Stimulated activated CD4-positive, alpha-beta T cell treated with anti-CD3 and anti-CD28 coated beads, Interleukin-15, amount 100 ng/mL, for 1 hour (primary cell): ENCODE measurements at places on chromosomes 2 and 18.

- DNase-seq: no peak
Observed at GRCh38 chr2:24828238-24828996, 35.2 kb downstream of the CENPO start.

- DNase-seq: no peak
Observed at GRCh38 chr18:70142001-70142400, 63.5 kb downstream of the RTTN start.

GRCh38 chr2:102284611-102285010 lies 26.8 kb upstream of the IL1RL1 start:
- no peak for DNase-seq

GRCh38 chr2:126586317-126586716 lies 69.6 kb upstream of the GYPC start:
- no peak for DNase-seq

- no peak for DNase-seq
Observed at GRCh38 chr18:1103537-1103936, 198.9 kb downstream of the ADCYAP1 start.

- no peak for DNase-seq
Observed at GRCh38 chr18:56565046-56565445, 73.3 kb downstream of the TXNL1 start.

DNA sequence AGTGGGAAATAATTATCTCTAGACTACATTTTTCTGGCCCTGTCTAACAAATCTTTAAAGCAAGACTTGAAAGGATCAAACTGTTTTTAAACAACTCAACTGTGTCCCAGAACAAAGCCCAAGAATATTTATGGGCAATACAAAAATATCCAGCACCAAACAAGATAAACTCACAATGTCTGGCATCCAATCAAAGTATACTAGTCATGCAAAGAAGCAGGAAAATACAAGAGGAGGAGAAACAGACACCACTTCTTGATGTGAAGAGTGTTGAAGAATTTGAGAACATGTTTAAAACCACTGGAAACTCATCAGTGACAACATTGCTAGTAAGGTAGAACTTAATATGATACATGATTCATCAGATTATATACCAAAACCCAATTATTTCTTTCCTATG lies 66.1 kb upstream of the CDC42EP3 start:
- DNase-seq: no peak

GRCh38 chr2:188808947-188809355 lies 165.2 kb upstream of the COL3A1 start:
- DNase-seq: no peak

DNA sequence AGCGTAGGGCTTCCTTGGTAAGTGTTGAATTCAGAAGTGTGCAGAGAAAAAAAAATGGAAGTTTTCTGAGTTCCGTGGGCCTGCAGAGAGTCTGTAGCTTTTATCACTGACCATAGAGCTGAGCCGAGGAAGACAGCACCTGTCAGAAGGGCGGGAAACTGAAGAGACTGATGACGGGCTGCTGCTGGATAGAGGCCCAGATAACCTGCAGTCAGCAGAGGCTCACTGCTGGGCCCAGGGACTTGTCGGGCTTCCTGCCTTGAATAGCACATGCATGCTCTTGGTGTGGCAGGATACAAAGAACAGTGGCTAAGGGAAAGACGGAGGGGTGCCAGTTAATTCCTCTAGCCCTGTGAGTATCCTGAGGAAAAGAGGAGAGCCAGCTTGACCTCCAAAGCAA lies 166.4 kb downstream of the MGAT5 start:
- no peak for DNase-seq

- DNase-seq: no peak
Observed at GRCh38 chr18:24600076-24600654, 139.7 kb downstream of the HRH4 start.

DNA sequence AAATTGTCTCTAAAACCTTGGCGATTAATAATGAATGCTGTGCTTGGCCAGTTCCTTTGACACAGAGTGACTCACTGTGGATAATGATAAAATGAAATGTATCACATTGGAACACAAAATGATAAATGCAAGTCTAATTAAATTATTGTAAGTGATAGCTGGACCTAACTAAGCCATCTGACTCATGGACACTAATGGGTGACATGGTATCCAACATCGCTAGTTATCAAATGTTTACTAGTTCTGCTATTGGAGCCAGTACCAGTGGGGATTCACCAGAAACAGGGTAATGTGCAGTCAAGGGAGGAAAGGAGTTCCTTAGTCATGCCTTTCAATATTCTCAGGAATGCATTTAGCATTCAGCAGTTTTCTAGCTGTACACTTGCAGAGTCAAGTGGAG lies 736.3 kb upstream of the ACVR2A start:
- DNase-seq: no peak

DNA sequence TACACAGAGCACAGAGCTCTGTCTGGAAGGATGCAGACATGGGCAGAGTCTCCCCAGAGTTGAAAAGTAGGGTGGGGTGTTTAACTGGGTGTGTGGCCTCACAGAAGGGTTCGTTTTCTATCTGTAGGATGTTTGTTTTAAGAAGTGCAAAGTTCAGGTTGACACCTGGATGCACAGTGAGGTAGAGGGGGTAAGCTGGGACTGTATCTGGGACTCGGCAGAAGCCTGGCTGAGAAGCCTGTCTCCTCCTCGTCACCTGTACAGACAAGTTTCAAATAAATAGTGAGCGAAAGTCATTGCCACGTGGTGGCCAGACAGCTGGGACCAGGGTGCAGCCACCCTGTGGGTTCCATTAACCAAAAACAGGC lies 145.9 kb downstream of the KLHL29 start:
- no peak for DNase-seq

- DNase-seq: no peak
Observed at GRCh38 chr2:226875438-226876225, 39.8 kb downstream of the RHBDD1 start.

DNA sequence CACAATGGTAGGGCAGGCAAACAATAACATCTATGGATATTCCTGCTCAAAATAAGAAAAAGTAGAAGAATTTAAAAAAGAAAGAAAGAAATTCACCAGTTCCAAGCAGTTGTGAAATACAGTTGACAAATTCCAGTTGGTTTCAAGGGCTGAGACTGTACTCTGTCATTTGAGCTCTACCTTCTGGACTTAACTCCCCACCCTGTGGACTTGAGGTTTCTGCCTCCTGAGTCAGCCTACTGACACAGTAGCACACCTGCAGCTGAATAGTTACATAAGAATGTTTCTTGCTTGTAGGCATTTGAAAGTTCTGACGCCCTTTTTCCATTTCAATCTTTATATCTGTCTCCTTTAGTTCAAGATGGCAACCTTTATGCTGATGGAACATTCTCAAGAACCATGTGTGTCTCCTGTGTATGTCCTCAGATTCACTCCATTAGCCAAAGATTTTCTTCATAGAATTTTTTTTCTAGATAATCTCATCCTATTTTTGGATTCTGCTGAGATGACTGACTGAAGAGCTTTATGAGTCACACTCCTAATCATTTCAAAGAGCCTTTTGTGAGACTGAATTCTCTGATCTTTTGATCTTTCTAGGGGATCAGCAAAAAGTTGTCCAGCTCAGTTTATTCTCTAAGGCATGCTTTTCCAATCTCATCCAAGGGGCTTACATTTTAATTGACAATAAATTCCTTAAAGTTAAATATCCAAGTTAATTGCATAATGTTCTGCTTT lies 19.1 kb downstream of the NETO1 start:
- no peak for DNase-seq

GRCh38 chr18:54843314-54843713 lies 15.0 kb downstream of the RAB27B start:
- no peak for DNase-seq

DNA sequence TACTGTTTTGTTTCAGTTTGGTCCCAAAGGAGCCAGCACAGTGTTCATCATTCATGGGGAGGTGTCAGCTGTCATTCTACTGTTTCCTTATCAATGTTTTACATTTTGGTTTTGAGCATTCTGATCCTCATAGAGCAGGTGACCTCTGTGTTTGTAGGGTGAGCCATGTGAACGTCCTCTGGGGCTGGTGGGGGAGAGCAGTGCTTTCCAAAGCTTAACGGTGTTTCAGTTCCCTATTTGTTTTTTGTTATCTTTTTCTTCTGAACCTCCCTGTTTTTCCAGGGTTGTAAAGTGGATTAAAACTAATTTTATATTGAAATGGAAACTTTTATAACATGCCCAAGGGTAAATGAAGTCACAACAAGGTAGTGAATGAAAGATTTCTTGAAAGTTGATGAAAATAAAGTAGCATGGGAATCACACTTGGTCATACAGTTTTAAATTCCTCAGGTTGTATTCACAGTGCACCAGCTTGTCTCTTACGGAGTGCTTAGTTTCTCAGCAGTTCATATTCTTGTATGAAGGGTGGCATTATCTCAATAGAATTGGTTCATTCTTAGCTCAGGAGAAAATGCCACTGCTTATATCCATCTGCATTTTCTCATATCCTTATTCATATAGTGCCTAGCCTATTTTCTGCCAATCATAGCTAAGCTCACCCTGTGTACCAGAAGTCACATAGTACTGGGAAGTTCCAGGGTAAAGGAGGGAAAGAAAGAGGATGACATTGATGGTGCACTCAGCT lies 54.5 kb downstream of the MAP4K4 start:
- no peak for DNase-seq

DNA sequence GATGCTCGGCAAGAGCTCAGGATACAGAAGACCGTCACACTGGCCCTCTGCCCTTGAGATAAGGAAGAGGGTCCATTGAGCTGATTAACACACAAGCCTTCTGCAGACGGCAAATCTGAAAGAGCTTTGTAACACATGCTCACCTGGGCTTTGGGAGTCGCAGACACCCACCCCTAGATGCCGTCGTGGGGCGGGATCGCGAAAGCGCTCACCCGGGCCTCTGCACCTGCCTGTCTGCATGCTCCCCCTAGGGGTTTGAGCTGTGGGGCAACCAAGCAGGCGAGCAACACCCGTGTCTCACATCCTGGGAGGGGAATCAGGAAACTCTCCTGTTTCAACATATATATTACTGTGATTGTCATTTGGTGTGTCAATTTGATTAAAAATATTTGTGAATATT lies 99.8 kb upstream of the KCNH7 start:
- no peak for DNase-seq

- DNase-seq: no peak
Observed at GRCh38 chr2:233976087-233976486, 58.9 kb downstream of the TRPM8 start.
